ENCODE measurements at places on chromosomes 2 and 18.
A peak's percentile ranks its signal among the peaks of the same experiment; 100 is the strongest.

- no peak for DNase-seq
Measured at GRCh38 chr2:133768256-133768655, 200.0 kb upstream of the NCKAP5 start.

DNA sequence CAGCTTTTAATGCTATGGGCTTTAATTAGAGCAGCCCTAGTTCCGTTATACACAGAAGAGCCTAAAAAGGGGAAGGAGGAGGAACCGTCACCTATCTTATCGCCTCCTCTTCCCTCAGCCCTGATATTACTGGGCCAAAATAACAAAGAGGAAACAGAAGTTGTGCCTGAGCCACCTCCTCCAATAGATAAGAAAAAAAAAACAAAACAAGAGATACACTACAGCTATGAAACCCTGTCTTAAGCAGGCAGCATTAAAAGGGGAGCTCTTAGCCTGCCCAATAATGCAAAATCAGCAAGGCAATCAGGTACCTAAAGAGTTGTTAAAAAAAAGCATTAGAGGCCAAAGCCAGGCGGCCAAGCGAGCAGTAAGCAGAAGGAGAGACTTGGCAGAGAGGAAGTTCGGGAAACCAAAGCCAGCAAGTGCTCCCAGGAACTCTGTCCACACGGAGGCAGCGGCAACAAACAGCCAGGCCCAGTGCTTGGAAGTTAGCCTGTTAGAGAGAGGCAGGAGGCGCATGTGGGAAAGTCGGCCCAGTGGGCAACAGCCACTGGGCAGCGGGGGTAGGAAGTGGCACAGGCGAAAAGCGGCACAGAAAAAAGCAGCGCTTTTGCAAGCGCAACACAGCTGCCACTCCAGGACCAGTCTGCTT, 41.8 kb upstream of the PDK1 start:
- DNase-seq = no peak

DNA sequence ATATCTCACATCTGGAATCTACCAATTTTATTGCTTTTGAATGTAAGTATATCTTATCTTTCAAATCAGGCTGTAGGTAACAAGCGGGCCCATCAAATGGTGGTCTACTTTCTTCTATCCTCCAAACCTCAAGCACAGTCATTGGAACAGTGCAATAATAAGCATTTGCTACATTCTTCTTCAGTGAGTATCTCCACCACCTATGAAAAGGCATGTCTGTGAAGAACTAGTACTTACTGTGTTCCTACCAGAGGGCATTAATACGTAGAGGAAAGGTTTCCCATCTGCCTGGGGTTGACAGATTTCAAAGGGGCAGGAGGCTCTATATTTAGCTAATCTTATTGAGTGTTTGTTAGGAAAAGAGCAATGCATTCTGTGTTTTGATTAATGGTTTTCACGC, 411.1 kb downstream of the NCKAP5 start:
- no peak for DNase-seq

- no peak for DNase-seq
Measured at GRCh38 chr2:52639692-52640091, 1127.9 kb upstream of the CHAC2 start.

DNA sequence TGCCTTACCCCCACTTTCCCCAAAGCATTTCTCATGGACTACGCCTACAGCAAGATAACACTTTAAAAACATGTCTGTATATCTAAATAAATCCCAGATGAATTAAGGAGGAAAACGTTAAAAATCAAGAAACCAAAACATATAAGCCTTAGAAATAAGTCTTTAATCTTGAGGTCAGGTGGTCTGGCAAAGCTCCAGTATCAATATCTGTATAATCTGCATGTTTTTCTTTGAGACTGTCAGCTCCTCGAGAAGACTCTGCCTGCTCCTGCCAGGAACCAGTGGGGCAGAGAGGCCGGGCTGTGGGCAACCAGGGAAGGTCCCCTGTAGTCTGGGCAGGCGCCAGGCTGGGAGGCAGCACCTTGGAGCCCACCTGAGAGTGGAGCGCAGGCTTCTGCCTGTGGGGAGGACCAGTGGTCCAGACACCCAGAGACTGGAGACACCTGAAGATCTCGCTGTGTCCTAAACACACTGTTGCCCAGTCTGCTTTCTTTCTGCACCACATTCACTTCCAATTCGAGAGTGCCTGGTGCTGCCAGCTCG, 291.0 kb upstream of the SOX11 start:
- no peak for DNase-seq

DNA sequence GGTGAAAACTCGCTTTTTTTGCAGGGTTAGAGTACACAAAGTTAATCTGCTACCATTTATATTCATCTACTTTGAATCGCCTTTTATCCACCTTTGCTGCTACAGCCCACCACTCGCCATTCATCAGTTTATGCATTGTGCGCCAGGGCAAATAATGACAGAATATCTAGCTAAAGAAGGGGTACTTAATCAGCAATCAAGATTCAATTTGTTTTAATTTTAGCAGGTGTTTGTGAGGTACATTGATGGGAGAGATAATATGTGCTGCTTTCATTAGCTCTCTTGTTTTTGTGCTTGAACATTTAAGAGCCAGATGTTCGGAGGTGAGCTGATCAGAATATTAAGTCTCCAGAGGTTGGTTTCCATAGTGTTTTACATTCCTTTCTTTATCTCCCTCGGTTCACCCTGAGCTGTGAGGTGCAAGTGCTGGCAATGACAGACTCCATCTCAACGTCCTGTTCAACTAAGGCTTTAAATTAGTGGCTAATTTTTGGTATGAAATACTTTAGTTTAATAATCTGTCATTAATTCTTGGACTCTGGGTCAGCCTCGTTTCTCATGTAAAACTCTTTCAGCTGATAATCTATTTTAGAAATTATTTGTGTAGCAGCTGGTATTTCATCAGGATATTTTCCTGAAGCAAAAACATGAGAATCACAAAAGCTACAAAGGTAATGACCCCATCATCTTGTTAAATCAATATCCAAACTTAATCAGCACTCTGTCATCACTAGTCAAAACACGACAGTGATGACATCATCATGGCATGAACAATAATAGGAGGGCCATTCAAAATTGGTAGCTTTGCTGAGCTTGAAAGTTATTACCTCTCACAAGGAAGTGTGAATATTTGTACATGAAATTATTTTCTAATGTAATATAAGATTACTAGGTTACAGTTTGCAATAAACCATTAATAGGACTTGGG, 479.9 kb upstream of the FANCL start:
- no peak for DNase-seq

- DNase-seq = no peak
Measured at GRCh38 chr18:79682894-79683625, 3.5 kb downstream of the CTDP1 start.

GRCh38 chr2:180761224-180761623, 219.2 kb upstream of the UBE2E3 start:
- DNase-seq = no peak

GRCh38 chr2:25349397-25349796, 7.7 kb upstream of the DNMT3A start:
- no peak for DNase-seq

DNA sequence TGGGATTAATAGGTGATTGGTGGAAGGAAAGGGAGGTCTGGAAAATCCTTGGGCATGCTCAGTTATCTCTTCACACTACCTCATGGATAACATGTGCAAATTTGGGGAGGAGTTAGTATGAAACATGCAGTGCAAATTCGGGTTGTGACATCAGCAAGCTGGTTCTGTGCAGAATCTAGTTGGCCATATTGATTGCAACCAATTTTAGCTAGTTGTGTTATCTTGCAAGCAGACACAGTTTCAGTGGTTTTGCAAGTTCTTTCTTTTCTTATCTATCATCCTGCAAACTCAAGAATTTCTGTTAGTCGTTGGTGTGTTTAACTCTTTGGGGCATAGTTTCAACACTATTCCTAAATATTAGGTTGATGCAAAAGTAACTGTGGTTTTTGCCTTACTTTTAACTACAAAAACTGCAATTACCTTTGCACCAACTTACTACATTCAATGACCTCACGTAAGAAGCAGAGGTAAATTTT, 135.4 kb downstream of the PTH2R start:
- DNase-seq = no peak

- DNase-seq = no peak
Measured at GRCh38 chr2:11578081-11578948, 44.5 kb downstream of the GREB1 start.

GRCh38 chr18:63022429-63023022, 297.0 kb downstream of the BCL2 start:
- no peak for DNase-seq

DNA sequence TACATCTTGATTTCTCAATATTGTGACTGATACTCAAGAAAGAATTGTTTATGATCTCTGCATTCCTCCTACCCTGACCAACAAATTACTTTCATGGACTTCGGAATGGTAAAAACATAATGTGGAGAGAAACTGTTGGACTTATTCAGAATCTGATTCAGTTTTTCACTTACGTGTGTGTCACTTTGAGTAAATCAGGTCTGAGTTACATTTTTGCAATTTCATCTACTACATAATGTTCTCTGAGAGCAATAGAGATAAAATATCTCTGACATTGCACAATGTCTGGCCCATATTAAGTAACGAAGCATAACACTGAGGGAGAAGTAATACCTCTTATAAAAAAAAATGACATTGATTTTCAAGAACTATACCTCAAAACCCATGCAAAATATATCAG, 1337.9 kb upstream of the CHAC2 start:
- DNase-seq = no peak

DNA sequence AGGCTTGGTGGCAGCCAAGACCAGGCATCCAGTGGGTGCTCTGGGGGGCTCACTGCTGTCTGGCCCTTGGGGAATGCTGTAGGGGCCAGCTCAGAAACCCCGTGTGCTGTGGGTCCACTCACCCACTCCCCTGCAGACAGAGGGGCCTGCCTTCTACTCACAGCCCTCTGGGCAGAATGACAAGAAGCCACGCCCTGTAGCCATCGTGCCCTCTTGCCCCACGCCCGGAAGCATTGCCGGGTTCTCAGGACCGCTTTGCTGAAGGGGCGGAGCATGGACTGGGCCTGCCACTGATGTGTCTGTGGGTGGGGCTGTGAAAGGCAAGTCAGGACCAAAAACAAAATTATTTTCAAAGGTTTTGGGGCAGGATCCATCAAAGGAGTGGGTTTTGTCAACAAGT, 27.8 kb downstream of the GLI2 start:
- DNase-seq = no peak

DNA sequence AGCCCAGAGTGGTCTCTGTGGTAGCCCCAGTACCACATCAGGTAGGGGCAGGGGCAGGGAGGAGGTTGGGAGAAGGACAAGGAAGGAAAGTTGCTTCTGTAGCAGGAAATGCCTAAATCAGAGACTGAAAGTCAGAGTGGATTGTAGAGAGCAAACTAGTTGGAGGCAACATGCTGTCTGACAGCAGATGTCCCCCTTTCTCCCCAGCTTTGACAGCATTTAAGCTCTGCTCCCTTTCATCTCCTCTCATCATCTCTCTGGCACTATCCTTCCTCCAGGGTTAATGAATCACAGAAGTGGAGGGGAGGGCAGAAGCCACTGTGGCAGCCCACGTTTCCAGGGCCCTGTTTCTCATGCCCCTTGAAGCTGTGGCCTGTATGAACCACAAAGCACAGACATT, 50.4 kb downstream of the BOD1L2 start:
- DNase-seq = no peak

DNA sequence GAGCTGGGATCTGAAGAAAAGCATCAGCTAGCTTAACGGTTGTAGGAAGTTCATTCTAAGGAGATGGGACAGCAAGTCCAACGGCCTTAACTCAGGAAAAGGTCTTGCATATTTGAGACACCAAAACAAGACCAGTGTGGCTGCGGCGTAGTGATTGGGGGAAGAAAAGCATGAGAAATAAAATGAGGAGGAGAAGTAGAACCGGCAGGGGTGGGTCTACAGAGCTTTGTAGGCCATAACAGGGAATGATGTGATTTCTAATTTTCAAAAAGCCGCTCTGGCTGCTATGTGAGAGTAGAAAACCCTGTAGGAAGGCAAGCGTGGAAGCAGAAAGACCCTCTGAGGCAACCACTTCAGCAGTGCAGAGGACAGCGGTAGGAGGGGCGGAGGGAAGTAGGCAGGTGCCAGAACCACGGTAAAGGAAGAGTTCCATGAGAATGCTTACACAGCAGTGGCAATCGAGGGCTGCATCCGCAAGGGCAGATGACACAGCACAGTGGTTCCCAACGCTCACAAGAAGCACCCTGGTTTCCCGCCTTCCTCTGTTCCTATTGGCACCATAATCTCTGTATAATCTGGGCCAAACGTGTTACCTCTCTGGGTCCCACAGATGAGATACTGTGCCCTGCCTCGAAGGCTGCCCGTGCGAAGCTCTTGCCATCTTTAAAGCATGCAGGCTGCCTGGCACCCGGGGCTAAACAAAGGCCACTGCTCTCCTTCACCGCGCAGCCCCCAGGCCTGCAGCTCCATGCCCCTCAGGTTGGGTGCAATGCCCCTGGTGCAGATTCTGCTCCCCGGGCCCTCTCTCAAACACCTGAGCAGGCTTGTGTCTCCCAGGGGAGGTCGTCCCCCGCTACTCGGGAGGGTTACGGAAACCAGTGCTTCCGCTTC, 795 bp downstream of the ANKRD39 start:
- peak; percentile 36 for DNase-seq
